ENCODE measurements at places on chromosomes 16 and 17. TPM values are rescaled to one million over a fixed set of nuclear protein-coding genes. Genes with fewer than 3 reads are reported as not detected.

DNA sequence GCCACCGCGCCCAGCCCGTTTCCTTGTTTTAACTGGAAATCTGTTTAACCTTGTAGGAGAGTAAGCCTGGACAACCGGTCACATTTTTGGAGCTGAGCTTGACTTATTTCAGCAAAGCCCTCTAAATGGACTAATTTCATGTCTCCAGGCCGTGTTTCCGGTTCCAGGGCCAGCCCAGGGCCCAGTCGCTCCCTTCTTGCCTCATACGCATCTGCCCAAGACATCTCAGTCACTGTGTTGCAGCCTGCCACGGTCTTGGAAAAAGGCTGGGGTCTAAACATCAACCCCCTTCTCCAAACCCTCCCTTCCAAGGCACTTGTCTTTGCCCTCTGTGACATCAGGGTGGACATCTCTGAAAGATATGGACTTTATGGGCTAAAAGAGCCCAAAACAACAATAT lies 18.9 kb downstream of the PLEKHG4 start:
- DNase-seq: no peak

DNA sequence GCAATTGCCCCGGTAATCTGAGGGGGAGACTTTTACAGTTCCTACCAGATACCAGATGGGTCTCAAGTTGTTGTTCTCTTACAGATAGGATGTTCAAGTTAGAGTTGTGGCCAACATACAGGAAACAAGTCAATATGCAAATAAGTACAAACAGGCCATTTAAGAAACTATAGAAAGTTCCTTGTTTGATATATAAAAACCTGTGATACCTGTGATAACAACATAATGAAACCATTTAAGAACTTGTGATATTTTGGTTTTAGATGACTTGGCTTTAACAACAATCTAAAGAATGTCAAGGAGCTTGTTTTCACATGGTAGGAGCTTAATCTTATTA lies 16.8 kb downstream of the CDR2 start:
- DNase-seq: no peak

DNA sequence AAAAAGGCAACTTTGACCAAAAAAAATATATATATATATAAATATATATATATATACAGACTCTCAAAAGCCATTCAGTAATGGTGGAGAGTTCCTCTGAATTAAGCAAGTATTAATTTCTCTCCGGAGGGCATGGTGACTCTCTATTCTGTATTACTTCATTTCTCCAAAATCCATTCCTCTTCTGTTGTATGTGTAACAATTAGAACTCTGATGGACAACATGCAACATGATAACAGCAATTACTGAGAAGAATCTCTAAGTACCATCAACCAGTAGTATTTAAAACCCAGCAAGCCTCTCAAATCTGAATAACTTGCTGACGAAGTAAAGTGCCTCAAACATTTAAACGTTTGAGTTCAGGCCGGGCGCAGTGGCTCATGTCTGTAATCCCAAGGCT lies 2.3 kb downstream of the GRB2 start:
- DNase-seq: no peak

GRCh38 chr17:40582328-40582901 lies 17.1 kb upstream of the CCR7 start:
- no peak for DNase-seq

DNA sequence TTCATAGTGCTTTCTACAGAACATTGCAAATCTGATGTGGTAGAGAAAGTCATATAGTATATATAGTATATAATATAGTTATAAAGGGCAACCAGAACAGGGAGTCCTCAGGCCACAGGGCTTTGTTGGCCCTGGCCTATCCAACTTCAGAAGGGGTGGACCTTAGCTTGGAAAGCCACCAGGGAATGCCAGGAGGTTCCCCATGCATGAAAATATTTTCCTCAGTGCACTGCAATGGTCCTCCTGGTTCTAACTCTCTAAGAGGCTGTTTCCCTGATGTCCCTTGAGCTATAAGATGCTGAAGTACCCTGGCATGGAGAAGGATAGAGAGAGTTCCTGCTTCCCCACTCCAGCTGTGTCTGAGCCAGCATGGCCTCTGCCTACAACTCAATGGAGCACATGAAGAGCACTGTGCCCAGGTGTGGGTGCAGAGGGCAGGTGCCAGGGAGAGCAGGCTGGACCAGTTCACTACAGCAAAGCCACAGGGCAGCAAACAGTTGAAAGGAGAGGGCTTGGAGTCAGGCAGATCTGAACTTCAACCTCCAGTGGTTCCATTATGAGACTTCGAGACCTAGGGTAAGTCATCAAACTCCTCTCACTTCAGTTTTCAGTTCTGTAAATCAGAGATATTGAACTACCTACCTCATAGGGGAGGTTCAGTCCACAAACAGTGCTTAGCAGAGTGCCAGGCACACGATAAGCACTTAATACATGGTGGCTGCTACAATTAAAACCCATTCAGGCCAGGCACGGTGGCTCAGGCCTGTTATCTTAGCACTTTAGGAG lies 183.1 kb downstream of the SALL1 start:
- DNase-seq: no peak

DNA sequence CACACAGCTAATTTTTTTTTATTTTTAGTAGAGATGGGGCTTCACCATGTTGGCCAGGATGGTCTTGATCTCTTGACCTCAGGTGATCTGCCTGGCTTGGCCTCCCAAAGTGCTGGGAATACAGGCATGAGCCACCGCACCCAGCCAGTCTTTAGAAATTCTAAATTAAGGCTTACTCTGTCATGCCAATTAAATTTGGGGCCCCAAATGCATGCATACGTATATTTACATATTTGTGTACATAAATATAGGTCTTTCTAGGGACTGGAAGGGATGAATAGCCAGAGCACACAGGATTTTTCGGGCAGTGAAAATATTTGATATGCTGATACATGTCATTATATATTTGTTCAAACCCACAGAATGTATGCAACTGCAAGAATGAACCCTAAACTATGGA lies 105.1 kb downstream of the BCAS3 start:
- DNase-seq: no peak

DNA sequence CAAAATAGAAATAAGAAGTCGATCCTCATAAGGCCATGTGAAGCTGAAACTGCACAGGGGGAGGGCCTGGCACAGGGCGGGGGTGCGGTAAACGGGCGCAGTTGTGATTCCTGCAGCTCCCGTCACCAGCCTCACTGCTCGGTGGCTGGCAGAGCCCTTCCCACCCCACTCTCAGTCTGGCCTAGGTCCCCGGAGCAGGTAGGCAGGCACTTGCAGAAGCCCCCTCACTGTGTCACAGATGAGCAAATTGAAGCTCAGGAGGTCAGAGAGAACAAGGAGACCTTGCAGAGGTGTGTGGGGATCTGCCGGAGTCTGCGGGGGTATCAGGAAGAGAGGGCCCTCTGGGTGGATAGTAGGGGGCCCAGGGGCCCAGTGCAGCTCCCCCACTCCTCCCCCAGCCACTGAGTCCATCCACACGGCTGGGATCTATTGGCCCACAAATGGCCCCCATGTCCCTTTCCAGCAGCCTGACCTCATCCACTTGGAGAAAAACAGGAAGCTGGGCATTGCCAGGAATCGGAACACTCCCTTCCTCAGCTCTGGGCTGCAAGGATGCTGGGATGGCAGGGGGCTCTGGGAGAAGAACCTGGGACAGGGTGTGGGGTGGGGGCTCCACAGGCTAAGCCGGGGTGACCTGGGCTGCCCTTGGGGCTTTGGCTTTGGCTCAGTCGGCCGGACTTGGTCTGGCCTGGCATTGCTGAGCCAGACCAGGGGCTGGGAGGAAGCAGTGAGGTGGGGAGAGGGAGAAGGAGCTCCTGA lies 21.4 kb upstream of the MAP3K14 start:
- no peak for DNase-seq

- no peak for DNase-seq
Measured at GRCh38 chr17:50832267-50832863, 3.0 kb upstream of the WFIKKN2 start.

DNA sequence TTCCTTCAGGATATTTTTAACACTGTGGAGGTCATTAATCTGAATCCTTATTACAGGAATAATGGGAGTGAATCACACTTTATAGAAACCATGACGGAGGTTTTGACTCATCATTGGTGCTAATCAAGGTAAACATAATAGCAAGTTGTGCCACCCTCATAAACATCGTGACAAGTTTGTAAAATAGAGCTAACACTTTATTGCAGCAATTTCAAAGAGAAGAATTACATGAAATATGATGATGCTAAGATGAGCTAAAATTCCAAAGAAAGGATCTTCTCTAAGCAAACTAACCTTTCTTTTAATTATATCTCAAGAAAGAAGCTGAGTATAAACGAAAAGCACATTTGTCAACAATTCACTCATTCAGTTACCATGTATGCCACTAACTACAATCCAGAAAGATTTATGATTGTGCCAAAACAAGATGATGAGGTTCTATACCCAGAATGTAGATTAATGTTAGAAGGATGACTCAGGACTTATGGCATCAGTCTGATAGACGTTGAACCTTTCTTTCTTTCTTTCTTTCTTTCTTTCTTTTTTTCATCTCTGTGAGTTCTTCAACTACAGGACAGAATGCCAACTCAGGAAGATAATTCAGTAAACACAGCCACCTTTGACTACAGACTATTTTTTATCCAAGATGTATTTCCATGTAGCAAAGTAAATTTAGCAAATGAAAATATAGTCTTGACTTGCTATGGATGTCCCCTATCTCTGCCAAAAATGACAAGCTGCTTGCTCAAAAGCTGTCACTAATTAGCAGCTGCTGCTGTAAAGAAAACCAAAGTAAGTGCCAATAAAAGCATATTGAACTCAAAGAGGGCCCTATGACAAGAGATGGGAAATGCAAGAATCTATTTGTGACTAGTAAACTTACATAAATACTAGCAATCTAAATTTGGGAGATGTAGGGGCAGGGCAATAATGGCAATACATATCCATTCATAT lies 23.3 kb downstream of the STAT5B start:
- DNase-seq: no peak

- DNase-seq: no peak
Measured at GRCh38 chr16:50588276-50588675, 40.1 kb downstream of the NKD1 start.

DNA sequence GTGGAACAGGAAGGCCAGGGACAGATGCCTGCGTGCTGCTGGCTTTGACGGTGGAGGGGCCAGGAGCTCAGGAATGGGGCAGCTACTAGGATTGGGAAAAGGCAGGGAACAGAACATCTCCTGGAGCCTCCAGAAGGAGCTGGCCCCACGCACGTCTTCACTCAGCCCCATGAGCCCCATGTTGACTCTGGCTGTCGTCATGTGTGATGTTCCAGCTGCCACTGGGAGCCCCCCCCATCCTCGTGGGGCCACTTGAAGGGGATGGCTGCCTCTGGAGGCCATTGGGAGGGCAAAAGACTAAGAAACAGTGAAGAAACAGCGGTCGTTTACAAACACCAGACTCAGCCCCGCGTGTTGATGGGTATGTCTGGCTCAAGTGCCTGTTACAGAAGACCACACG lies 18.5 kb upstream of the APRT start:
- DNase-seq: no peak

DNA sequence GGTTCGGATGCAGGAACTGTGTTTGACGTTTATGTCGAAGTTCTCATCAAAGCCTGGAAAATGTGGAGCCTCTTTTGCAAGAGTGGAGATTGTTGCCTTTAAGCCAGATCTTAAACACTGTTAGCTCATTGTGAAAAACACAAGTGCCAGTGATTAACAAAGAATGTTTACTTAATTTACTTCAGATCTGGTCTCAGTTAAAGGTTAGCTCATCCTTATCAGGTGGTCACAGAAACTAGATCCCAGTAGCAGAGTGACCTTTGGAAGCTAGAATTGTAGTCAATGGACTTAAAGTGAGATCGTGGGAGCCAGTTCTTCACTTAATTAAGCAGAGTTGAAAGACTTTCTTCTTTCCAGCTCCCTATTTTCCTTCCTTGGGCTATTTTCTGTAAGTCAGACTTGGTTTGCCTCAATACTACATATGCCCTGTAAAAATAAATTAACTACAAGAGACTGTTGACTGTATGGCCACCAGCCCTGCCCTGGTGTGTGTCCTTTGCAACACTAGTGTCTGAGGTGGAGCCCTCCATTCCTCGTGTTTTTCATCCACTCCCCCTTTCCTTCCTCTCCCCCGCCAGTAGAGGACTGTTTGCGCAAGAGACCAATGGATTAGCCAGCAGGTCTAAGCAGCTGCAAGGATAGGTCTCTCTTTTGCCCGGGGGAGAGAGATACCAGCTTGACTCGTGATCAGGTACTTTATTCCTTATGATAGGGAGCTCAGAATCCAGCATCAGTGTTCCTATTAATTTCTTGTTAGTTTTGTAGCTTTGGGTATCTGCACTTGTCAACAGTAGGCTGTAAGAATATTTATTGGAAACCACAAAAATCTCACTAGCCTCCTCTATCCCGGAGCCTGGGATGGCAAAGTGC lies 20.2 kb downstream of the FBXO39 start:
- DNase-seq: no peak

DNA sequence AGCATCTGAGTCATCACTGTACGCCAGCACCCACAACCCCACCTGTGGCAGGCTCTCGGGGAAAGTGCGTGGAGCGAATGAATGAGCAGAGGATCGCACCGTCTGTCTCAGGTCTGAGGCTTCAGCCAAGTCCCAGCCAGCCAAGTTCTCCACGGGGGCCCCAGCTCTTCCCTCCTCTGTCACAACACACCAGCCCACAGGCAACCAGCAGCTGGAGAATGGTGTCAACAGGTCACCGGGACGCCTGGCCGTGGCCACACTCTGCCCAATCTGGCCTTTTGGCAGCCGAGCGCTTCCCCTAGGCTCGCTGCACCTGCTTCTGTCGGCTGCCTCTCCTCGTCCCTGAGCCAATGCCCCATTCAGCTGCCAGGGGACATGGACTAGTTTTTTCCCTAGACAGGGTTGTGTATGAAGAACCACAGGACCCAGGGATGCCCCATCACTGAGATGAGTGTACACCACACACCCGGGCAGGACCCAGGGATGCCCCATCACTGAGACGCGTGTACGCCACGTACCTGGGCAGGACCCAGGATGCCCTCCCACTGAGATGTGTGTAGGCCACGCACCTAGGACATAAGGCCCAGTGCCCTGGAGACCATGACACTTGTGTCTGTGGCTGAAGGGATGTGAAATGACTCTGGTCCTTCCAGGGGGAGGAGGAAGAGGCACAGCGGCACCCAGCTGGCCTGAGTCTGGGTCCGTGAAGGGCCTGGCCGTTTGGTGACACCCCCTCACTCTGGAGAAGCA lies 52.8 kb downstream of the ABR start:
- no peak for DNase-seq

DNA sequence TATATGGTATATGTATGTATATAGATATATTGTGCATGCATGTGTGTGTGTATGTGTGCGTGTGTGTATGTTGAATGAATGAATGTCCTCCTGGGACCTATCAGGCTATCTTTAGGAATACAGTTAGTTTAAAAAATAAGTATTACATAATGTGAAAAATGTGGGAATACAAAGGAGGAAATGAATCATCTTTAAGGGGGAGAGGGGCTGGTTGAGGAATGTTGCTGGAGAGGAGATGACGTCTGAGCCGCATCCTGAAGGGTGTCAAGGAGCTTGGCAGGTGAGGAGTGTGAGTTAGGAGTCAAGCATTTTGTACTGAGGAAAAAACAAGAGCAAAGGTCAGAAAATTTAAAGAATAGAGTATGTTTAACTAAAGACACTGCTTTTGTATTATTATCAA lies 62.4 kb upstream of the NLK start:
- peak; percentile 3 for DNase-seq

The BAIAP3 gene
- 0.89 TPM for total RNA-seq

The SPATA32 gene
- not detected for total RNA-seq

The SRCIN1 gene
- total RNA-seq: 2.8 TPM

The IKZF3 gene
- total RNA-seq: not detected

The HOXB7 gene
- total RNA-seq: 13.0 TPM

The EMC8 gene
- 45.2 TPM for total RNA-seq

The SGCA gene
- total RNA-seq: not detected

The SLC52A1 gene
- total RNA-seq: 0.12 TPM

The LITAFD gene
- total RNA-seq: 0.10 TPM

Measured in NCI-H460 (cell line).